ENCODE measurements at places on chromosomes 2 and 18. TPM values are rescaled to one million over a fixed set of nuclear protein-coding genes. Genes with fewer than 3 reads are reported as not detected.

The ALPG gene
- total RNA-seq, result not detected

The IL18R1 gene
- total RNA-seq, result 4.6 TPM

The SERPINB11 gene
- not detected for total RNA-seq

The TBR1 gene
- not detected for total RNA-seq

The GALR1 gene
- not detected for total RNA-seq

The ANKRD30BL gene
- total RNA-seq, result not detected

The CAMKMT gene
- total RNA-seq, result 24.4 TPM

The CABLES1 gene
- total RNA-seq, result 7.8 TPM

GRCh38 chr18:76507830-76508385 lies 12.9 kb upstream of the ZNF516 start:
- no peak for DNase-seq

DNA sequence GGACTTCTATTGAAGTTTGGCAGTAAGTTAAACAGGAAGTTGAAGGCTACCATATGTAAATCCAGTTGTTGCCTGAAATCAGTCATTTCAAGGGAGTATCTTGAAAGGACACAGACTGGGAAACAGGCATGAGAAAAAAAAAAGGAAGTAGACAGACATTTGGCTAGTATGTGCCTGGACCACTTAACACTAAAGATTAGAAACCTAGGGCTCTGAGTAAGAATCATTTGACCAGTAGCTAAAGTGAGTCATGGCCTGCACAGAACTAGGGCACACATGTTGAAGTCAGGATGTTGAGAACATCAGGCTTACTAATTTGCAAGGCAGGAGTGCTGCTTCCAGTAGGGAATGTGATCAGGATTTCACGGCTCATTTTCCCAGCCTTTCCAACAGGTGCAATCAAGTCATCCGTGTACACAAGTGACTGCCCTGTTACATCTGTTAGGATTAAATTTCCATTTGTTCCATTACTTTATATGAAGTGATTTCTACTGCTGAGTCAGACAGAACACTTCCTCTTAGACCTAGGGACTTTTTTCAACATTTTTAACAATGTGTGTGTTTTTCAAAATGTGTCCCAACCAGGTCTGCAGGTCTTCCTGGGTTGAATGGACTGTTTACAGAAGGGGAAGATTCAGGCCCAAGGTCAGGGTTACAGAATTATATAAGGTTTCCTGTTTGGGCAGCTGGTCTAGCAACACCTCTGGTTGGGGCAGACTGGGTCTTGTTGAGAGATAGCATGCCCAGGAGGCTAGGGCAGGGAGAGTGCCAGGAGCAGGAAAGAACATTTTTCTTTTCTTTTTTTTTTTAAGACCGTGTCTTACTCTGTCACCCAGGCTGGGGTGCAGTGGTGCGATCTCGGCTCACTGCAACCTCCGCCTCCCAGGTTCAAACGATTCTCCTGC lies 145.6 kb downstream of the TGIF1 start:
- peak; percentile 87 for DNase-seq

GRCh38 chr18:78136986-78137385 lies 842.6 kb upstream of the SALL3 start:
- no peak for DNase-seq

DNA sequence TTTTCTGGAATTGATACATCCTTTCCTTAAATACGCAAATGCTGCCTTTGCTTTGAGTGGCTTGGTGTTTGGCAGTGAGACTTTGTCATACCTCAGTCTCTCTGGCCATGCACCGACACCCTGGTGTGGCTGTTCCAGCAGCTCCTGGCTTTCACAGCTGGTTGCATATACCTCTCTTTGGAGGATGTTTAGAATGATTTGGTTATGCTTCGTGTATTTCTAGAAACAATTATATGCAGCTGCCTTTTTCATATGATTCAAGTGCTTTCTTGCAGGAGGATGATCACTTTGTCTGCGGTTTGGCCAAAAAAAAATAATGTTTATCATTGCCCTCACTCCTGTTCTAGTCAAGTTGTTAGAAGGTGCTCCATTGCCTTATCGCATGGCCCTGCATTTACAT lies 95.0 kb upstream of the EML6 start:
- DNase-seq, result no peak

GRCh38 chr2:23615216-23616020 lies 230.4 kb downstream of the KLHL29 start:
- DNase-seq, result no peak

- no peak for DNase-seq
Observed at GRCh38 chr2:241073166-241074064, 28.7 kb downstream of the MTERF4 start.

GRCh38 chr2:46689993-46690392 lies 210.6 kb downstream of the TMEM247 start:
- DNase-seq, result no peak

- DNase-seq, result no peak
Observed at GRCh38 chr18:3016585-3017297, 3.8 kb upstream of the LPIN2 start.

- no peak for DNase-seq
Observed at GRCh38 chr2:80288576-80288975, 16.0 kb downstream of the LRRTM1 start.

DNA sequence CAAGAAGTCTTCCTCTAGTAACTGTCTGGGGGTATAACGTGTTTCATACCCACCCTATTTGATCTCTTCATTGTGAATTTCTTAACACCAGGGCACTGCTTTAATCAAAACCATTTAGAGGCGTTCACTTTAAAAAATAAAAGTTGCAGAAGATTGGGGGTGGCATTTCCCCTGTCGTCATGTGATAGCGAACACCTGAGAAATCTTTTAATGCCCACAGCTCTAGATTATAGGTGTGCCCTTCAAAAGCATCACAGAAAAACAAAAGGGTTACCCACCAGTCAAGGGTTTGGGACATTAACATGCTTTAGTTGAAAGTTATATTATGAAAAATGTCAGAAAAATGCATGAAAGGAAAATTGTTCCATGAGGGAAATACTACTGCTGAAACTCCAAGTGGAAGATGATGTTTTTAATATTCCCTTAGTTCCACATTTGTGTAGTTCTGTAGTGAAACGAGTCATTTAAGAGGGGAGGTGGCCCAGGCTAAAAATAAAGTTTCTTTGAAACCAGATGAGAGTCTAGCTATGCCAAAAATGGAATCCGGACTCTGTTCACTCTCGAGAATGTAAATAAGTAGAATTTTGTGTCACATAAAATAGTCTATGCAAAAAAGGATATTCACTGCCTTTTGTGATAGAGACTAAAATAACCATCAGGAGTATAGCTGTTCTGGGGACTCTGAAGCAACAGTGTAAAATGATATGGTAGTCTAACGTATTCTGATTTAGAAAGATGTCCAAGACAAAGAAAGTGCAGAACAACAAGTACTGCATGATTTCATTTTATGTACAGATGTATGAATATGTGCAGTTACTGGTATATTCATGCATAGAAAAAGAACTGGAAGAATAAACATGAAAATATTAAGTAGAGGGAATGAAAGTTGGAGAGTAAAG lies 95.3 kb downstream of the TMEM247 start:
- no peak for DNase-seq

DNA sequence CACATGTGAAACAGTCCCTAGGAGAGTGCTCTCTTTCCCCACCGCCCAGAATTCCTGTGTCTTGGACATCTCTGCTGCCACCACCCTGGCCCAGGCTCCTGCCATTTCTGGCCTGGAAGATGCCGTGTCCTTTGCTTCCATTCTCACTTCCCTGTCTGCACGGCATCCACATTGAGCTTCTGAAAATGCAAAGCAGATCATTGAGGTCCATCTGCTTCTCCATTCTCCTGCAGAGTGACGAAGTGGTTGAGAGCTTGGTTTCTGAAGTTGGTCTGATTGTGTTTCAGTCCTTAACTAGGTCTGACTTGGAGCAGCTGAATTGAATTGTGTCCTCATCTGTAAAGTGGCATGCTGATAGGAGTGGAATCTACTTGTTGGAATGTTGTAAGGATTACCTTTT lies 98.7 kb upstream of the MGAT5 start:
- no peak for DNase-seq

DNA sequence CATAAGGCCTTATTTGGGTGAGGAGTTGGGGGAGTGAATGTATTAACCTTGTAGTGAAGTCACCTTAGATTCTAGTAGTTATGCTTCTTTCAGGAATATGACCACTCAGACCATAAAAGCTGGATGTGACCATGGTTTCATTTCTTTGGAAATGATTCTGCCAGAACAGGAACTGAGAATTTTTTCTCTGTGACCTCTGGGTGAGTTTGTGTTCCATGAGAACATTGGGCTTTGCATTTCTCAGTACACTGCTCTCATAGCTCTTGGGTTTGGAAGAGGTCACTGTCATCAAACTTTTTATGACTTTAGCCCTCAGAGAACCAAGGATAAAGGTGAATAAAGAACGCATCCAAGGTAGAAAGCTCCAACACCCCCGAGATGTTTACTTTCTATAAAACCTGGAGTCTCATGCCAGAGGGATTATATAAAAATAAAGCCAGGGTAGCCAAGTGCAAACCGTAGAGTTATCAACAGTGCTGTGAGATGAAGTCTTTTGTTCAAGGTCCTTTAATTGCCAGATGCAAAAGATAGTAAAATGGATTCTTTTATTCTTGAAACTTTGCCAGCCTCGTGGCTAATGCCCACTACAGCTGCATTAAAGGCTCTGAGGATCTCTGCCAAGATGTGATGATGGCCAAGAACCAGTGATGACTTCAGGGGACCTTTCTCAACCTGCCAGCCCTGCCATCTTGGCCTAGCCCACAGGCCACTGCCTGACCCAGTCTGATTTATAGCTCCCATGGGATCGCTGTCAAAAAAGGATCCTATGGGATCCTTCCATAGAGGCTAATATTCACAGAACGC lies 27.8 kb upstream of the MAT2A start:
- DNase-seq, result no peak

DNA sequence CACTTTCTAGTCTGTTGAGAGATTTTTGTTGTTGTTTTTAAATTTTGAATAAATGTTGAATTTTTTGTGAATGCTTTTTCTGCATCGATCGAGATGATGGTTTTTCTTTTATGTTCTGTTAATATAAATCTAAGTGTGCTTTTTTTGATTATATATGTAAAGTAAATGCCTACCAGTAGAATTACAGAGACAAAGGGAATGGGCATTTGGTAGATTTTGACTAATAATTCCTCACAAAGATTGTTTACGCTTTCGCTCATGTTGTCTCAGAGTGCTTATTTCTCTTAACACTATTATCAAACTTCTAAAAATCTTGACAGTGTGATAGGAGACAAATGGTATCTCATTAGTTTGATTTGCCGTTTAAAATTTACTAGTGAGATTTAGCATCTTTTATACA lies 3.7 kb downstream of the MYO3B start:
- no peak for DNase-seq

GRCh38 chr2:214471990-214472389 lies 61.1 kb downstream of the VWC2L start:
- no peak for DNase-seq

DNA sequence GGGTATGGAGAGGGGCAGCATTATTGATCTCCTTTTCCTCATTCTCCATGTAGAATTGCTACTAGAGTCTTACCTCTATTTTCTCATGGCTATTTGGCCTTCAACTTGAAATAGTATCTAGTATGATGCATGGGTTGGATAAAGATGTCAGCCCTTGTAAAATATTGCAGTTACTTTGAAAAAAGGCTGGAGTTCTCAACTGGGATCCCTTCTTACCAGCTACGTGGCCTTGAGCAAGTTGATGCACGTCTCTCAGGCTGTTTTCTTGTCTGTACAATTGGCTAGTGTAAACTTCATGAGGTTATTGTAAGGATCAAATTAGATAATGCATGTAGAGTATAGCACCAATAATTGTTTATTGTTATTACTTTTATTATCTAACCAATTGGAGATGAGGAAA lies 50.2 kb downstream of the SEMA4F start:
- DNase-seq, result no peak

DNA sequence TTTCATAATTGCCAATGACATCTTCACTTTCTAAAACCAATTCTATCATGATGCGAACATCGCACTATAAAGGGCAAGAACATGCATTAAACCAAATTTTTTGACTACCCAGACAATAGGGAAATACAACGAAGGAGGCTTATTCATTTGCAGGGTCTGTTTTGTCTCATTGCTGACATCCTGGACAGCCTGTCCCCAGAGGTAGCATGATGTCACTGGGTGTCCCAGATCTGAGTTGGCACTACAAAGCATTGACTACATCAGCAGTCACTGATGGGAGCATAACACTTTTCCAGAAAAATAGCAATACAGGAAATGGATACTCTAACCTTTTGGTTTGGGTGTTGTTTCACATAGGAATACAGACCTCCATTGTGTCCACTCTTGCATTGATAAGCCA lies 180.3 kb downstream of the TMEM182 start:
- no peak for DNase-seq

DNA sequence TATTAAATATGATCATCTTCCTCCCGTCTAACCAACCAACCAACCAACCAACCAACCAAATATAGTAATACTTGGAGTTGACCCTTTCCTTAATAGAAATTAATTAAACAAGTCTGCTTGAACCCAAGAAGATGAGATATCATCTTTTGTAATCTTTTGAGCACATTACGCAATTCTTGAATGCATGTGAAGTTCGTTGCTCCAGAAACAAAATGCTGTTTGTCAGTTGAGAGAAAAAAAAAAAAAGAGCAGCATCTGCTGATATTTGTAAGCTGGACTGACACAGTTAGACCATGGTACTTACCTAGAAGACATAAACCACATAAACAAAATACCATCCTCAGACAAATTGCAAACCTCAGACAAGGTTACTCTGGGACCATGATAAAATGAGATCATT lies 9.2 kb upstream of the SERPINB2 start:
- no peak for DNase-seq

- DNase-seq, result peak; percentile 60
Observed at GRCh38 chr2:109266998-109267854, 138.2 kb downstream of the SH3RF3 start.

DNA sequence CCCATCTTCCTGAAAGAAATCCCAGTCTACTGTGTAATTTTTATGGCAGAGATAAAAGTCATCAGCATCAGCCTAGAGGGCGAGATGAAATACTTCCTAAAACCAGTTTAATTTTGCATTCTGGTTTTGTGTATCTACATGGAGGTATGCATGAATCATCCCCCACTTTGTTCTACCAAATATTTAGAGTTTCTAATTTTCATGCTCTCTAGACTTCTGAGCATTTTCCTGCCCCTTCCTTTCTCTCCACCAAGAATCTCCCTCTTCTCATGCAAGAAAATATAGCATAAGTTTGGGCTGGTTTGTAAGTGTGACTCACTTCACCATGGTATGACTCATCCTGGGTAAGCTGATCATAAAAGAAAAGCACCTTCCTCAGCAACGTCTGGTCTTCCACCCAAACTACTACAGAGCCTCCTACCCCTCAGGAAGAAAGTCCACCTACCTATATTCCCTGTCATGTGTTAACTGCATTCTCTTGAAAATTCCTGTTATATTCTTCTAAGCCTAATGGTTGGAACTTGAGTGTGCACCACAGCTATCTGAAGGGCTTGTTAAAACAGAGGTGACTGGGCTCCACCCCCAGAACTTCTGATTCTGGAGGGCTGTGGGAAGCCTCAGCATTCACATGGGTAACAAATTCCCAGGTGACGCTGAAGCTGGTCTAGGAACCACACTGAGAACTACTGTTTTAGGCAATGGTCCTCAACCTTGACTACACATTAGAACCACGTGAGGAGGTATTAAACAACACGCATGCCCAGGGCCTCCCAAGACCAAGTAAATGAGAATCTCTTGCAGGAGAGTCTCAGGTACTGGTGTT lies 37.4 kb upstream of the RAPGEF4 start:
- peak; percentile 88 for DNase-seq

Measured in Daoy (cell line).